Activated T-helper 1 cell treated with Interleukin-2 at 50 U/mL for 16 hours (primary cell): ENCODE measurements at places on chromosomes 12 and 14.

DNA sequence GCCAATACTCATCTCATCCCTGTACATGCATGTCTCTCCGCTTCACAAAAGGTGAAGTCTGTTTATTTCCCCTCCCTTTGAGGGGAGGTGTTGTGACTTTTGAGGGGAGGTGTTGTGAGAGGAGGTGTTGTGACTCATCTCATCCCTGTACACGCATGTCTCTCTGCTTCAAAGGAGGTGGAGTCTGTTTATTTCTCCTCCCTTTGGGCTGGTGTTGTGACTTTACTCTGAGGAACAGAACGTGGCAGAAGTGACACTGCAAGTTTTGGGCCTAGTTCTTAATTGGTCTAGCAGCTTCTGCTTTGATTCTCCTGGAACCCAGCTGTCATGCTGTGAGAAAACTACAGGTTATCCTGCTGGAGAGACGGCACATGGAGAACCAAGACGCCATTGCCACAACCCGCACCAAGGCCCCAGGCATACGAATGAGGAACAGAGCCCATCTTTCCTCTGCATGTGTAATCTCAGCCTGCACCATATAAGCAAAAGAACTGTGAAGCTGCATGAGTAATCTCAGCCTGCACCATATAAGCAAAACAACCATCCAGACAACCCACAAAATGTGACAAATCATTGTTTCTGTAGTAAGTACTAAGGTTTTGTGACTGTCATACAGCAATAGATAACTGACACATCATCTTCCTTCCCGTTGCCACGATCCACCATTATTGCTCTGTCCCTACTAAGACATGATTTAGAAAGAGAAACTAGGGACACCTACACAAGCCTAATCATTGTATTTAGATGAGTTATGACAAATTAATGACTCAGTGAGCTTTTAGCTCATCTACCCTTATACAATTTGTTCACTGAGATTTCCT, 30.0 kb downstream of the GALNT4 start:
- no peak for DNase-seq

DNA sequence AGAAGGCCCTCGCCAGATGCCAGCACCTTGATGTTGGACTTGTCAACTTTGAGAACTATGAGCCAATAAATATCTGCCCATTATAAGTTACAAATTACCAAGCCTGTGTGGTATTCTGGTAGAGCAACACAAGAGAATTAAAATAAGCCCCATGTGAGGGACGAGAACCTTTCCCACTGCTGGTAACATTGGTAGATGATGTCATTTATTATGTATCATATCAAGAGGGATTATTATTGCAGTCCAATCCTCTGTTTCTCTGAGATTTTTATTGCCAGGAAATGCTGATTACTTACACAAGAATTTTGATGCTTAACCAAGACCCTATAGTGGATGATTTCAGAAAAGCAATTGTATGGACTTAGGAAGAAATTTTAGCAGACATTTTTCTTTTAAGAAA, 40.3 kb upstream of the SLC24A4 start:
- DNase-seq = no peak

- no peak for DNase-seq
These were observed 5.2 kb downstream of the NFKBIA start for GRCh38 chr14:35399083-35399937.

- DNase-seq = no peak
These were observed 390.3 kb downstream of the DIO2 start for GRCh38 chr14:79820866-79821535.
